ENCODE measurements at places on chromosomes 12 and 14.

GRCh38 chr12:6563448-6564050 lies 4.5 kb downstream of the NOP2 start:
- peak; percentile 55 for DNase-seq

DNA sequence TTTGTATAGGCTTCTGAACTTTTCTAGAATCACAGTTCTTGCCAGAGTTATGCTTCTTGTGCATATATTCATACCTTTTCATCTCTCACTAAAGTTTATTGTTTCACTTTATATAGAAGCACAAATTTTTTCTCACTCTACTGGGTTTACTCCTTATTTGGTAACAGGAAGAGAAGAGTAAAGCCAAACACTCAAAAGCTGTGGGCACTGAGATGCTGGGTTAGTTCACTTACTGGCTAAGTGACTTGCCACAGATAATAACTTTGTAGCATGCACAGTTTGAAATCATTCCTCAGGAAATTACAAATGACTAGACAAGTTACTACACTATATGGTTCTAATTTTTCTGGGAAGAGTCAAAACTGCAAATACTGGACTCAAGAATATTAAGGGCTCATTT lies 7.8 kb downstream of the HIGD1C start:
- no peak for DNase-seq

DNA sequence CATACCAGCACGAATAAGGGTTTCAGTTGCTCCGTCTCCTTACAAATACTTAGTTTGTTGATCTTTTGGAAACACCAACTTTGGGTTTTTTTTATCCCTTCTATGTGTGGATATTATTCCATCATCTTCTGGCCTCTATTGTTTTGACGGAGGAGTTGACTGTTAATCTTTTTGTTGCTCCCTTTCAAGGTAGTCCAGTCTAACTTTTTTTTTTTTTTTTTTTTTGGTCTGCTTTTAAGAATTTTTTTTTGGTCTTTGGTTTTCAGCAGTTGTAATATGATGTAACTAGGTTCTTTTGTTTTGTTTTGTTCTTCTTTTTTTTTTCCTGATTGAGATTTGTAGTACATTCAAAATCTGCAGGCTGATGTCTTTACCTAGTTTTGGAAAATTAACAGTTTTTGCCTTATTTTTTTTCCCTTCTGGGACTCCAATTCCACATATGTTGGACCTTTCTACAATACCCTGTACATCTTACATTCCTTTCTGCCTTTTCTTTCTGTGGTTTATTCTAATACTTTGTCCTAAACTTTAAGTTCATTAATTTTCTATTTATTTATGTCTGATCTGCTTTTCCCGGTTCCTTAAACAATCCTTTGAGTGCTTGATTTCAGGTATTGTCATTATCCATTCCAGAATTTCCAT lies 54.9 kb downstream of the DNAH10 start:
- no peak for DNase-seq

GRCh38 chr14:63276016-63276415 lies 42.7 kb downstream of the GPHB5 start:
- DNase-seq = no peak

DNA sequence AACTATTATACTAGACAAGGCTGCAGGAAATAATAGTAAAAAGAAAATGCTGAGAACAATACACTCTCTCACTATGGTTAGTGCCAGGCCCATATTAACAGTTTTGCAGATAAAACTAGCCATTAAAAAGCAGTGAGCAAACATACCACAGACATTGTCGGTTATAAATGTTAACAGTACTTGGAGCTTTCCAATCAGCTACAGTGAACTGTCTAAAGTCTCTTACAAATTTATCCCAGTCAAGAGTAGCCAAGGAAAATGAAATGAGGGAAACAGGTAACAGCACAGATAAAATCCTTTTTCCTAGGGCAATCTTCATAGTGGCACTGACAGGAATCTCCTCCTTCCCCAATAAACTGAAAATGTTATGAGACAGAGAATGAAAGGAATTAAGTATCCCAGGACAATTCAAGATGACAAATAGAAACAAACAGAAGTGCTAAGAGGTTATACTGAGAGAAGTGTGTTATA lies 30.8 kb downstream of the PAWR start:
- DNase-seq = no peak

GRCh38 chr12:2415568-2415944 lies 362.8 kb downstream of the CACNA1C start:
- DNase-seq = no peak

GRCh38 chr14:89983375-89983774 lies 27.6 kb downstream of the TDP1 start:
- no peak for DNase-seq

DNA sequence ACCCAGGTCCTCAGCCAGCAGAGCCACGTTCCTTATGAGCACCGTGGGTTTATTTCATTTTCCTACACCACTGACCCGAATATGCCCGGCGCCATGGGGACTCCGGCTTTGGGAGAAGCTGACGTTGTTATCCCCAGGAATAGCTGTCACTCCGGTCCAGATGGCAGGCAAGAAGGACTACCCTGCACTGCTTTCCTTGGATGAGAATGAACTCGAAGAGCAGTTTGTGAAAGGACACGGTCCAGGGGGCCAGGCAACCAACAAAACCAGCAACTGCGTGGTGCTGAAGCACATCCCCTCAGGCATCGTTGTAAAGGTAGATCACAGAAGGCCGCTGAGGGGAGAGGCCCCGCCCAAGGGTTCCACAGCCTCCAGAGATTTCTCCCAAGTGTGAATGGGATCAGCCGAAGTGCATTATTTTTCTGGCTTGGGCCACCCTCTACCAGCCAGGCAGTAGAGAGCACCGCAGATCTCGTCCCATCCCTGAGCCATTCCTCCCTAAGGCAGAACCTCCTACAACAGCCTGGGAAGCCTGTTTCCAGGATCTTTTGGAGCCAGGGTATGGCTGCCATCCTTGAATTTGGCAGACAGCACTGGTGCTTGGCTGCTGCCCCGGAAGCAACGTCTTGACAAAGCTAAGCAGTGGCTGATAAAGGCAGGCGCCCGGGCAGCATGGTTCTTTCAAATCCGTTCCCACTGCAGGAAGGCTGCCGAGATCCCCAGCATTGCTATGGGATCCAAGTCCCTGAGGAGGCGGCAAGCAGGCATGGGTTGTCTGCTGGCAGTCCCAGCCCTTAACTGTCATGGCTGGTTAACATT lies 17.8 kb downstream of the CDK2AP1 start:
- DNase-seq = no peak

DNA sequence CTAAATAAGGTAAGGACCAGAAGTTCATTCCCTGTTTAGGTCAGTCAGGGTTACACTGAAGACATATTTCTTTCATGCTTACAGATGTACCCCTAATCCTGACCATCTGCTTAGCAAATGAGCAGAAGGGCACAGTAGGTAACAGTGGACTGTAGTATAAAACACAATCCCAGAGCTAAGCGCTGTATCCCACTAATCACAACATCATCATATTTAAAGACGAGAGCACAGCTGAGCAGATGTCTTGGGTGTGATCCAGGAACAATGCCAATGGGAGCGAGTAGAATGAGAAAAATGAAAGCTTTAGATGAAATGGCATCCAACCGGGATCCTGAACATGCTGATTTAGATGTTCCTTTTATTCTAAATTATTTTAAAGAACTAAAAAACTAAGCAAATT lies 213.4 kb downstream of the CCER1 start:
- no peak for DNase-seq

DNA sequence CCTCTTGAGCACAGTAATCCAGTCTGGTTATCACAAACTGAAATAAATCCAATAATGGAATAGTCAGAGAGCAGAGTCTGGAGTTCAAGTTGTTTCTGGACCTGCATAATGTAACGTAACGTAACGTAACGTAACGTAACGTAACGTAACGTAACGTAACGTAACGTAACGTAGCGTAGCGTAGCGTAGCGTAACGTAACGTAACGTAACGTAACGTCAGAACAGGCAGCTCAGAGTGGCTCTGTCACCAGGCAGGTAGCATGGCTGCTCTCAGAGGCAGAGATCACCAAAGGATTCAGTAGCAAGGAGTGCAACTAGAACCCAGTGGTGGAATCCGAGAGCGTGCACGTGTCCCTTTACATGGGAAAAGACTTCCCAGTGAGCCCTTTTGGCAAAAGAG lies 85.7 kb upstream of the USP44 start:
- no peak for DNase-seq

- DNase-seq = no peak
Measured at GRCh38 chr14:105528586-105529318, 2.4 kb downstream of the TMEM121 start.

DNA sequence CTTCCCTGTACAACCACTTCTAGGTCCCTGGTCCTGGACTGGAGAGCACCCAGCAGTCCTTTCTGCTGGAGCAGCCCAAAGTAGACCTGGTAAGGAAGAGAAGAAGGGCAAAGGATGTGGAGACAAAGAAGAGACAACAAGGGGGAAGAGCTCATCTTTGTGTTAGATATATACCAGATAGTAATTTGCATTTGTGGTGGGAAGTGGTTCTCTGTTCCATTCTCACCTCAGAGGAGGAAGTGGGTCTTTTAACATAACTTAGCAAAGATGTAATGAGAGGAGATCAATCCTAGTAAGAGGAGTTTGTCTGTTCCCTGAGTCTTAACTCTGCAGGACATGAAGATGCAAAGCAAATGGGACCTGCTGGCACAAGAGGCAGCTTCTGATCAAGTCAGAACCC lies 8.0 kb downstream of the CCDC198 start:
- DNase-seq = no peak

DNA sequence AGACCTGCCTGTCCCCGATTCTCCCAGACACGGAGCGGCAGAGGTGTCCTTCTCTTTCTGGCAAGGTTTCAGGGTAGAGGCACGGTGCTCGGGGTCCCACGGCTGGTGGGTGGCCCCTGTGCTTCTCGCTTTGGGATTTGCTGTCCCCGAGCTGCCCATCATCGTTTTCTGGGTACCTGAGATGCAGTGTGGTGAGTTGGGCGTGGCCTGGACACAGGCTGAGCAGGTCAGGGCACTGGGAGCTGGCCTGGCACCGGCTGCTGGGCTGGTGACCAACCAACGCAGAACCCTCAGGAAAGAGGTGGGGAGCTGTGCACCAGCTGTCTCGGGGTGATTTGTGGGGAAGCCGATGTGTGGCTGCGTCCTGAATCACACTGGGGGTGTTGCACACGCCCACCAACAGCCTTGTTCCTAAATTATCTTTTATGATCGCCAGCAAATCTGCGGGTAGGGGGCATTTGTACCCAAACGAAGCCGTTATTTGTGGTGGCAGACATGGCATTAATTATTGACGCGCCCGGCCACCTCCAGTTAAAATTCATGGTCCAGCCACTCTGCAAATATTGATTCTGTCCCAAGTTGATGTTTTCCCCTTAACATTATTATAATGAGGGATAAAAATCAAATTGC lies 61.0 kb downstream of the KIF26A start:
- DNase-seq = no peak

DNA sequence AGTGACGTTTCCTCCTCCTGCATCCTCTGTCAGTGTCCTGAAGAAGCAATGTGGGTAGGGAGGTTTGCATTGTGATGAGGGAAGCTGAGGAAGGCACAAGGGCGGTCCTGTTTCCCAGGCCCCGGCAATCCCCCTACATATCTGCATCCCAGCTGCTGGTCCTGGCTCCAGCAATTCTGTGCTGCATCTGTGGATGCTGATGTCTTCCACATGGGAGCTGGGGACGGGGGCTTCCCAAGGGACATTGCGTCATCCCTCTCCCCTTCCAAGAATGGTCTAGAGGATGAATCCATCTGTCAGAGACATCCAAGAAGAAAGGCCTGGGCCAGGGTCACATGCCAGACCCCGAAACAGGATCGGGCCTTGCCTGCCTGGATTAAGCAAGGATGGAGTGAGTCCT lies 52.1 kb downstream of the TSPAN11 start:
- no peak for DNase-seq

DNA sequence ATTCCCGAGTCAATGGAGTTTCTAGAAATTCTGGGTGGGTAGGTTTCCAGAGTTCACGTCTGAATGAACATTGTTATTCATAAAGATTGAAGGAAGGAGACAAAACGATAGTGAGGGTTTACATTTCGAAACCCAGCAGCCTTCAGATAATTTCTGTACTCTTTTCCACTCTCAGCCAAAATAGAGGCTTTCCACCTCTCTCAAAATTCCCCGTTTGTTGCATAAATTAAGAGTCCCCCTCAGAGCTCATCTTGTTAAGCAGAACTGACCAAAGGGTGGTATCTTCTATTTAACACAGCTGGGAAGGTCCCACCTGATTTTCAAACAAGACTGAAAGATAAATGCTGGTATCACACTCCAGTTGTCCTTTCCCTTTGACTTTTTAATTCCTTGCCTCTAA lies 21.5 kb upstream of the YARS2 start:
- DNase-seq = no peak

DNA sequence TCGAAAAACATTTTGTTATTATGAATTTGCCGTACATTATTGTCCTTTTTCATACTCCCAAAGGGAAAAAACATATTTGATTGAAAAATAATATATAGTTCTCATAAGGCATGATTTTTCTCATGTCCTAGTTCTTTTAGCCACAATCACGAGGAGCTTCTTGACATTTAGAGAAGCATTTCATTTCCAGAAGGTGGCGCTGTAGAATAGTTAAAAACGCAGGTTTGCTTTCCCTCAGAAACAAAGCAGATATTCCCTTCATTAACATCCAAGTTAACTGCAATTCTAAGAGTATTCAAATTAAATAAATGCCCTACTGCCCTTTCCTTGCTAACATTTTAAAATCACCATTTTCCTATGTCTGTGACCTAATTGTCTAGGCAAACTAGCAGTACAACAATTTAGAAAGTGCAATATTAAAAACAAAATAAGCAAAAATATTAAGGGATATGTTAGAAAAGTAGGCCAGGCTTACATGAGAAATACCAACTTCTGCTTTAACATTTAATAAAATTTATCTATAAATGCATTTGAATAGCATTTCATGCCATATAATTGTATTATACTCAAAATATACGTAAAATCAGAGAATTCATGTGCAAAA lies 10.9 kb upstream of the PIK3C2G start:
- no peak for DNase-seq

GRCh38 chr12:27112871-27113270 lies 30.5 kb upstream of the C12orf71 start:
- DNase-seq = no peak

- no peak for DNase-seq
Measured at GRCh38 chr14:91372671-91373495, 44.7 kb downstream of the CCDC88C start.

GRCh38 chr12:112238441-112238840 lies 113.1 kb downstream of the TRAFD1 start:
- no peak for DNase-seq

- no peak for DNase-seq
Measured at GRCh38 chr12:70400124-70400523, 34.0 kb downstream of the KCNMB4 start.

DNA sequence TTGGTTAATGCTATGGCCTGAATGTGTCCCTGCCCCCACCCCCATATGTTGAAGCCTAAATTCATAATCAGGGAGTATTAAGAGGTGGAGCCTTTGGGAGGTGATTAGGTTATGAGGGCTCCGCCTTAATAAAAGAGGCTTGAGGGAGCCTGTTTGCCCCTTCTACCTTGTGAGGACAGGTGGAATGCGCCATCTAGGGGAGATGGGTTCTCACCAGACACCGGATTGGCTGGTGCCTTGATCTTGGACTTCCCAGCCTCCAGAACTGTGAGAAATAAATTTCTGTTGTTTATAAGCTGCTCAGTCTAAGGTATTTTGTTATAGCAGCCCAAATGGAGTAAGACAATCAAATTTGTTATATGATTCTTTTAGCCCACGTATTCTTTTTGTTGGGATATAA lies 148.3 kb downstream of the PTCSC3 start:
- DNase-seq = no peak
